Cortex of kidney (tissue), 1 donor: ENCODE measurements at places on chromosomes 2 and 18.

DNA sequence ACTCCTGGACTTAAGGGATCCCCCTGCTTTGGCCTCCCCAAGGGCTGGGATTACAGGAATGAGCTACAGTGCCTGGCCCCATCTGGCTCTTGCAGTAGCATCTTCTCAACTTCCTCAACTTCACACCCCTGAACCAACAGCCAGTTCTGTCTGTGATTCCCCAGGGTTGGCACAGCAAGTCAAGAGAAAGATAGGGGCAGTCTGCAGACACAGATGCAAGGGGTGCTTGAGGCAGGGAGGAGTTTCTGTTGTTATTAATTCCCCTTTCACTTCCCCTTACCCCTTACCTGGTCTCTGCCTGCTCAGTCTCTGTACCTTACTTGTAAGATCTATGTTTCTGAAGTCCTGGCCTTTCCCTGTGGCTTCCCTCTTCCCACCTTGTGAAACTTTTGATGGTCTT, 54.1 kb upstream of the MEX3C start:
- DNase-seq: no peak

DNA sequence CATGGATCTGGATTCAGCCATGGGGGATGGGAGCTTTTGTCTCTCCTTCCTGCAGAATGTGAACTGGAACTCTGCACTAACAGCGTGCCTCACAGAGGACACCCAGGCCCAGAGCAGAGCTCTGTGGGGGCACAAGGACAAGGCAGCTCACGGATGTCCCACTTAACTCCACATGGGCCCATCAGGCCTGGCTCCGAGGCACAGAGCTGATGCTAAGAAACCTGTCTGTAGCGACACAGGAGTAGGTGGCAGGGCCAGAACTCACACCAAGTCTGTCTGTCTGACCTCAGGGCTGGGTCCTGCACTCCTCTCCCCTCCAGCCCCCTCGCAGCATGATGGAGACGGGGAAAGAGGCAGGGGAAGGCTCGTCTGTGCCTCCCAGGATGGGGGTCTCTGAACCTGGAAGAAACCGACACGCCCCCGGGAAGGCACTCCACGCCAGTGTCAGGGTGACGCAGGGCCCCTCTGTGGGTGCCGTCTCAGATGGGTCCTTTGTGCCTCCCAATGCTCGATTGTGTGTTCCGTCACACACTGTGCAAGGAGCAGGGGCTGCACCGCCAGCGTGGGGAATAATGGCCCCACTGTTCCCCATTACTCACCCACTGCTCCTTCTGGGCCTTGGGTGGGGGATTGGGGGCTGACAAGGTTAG, 36.6 kb downstream of the FAM178B start:
- DNase-seq: no peak

- DNase-seq: no peak
Observed at GRCh38 chr2:10891390-10891789, 20.3 kb upstream of the KCNF1 start.

- DNase-seq: no peak
Observed at GRCh38 chr2:68987021-68987503, 12.6 kb downstream of the GKN1 start.

DNA sequence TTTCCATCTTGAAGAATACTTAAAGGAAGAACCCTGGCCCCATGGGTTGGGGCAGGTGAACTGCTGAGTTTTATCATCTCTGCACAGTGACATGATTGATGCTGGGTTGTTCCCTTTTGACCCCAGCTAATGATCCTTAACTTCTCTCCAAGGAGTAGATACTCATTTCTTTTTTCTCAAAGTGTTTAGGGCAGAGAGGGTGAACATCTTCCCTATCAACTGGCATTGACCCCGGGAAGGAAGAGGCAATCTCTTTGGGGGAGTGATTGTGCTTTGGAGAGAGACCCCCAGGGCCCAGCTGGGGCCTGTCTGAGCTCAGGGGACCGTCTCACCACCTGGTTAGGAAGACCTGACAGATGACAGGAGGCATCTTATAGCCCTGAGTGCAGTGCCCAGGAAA, 190.6 kb downstream of the FHOD3 start:
- DNase-seq: no peak

- no peak for DNase-seq
Observed at GRCh38 chr2:206533977-206534376, 90.6 kb downstream of the ADAM23 start.
